ENCODE measurements at places on chromosomes 5 and 9. TPM values are rescaled to one million over a fixed set of nuclear protein-coding genes. Genes with fewer than 3 reads are reported as not detected.

DNA sequence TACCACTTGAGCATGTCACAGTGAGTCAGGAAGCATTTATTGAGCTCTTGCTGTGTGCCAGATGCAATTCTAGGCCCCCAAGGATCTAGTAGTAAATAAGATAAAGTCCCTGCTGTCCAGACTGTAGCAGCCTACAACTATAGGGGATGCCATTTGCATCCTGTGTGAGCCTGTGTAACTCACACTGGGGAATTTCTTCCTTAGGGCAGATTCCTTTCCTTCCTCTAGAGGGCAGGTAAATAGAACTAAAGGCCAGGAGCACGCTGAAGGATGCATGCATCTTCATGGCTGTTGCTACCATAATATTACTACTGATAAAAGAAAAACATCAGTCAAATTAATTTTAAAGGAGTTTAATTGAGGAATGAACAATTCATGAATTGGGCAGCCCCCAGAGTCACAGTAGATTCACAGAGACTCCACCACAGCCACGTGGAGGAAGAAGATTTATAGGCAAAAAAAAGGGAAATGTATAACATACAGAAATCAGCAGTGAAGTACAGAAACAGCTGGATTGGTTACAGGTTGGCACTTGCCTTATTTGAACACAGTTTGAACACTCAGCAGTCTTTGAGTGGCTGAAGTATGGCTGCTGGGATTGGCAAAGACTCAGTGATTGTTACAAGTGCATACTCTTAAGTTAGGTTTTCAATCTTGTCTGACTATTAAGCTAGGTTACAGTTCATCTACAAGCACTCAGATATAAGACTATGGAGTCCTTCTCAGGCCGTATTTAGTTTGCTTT, 98.9 kb downstream of the ACTL7B start:
- H3K27me3 ChIP-seq = no peaks in the 10 kb centered on the region
- H3K4me3 ChIP-seq = no peak overlapping the region
- DNase-seq = no peak
- H3K4me1 ChIP-seq = no peaks in the 10 kb centered on the region

GRCh38 chr5:155150012-155150411, 136.5 kb downstream of the KIF4B start:
- DNase-seq = no peak
- H3K4me1 ChIP-seq = no peaks in the 10 kb centered on the region
- H3K27ac ChIP-seq = no peak overlapping the region
- H3K36me3 ChIP-seq = no peaks in the 10 kb centered on the region

DNA sequence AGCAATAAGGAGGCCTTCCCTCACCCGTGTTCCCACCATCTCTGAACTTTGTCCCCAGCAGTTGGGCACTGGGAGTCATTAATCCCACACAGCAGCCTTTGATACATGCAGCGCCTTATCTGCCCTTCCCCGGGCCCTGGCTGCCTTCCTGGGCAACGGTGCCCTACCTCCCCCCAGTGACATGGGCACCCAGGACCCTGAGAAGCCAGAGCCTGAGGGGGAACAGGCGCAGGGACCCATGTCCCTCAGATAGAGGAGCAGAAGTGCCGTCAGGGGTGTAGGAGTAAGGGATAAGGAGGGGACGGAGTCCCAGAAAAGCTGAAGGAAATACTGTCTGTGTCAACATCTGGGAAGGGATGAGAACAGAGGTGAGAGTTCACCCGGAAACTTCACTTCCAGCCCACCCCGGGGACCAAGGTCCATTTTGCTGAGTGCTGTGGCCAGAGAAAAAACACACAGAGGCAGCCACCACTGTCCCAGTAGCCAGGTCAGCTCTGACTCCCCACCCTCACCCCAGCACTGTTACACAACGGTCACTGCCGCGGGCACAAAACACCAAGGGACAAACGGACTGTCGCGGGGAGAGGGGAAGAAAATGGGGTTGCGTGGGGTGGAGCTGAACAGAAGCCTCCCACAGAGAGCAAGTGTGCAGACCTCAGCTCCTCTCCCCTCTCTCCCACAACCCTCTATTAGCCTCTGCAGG, 3.8 kb downstream of the PCDH1 start:
- H3K4me1 ChIP-seq = peaks cover 67% of the 10 kb centered on the region
- peak overlapping the region; percentile 99 for H3K4me3 ChIP-seq
- H3K36me3 ChIP-seq = peaks cover 19% of the 10 kb centered on the region
- no peaks in the 10 kb centered on the region for H3K27me3 ChIP-seq
- DNase-seq = no peak

- DNase-seq = no peak
- H3K27ac ChIP-seq = no peak overlapping the region
- no peaks in the 10 kb centered on the region for H3K4me1 ChIP-seq
- H3K27me3 ChIP-seq = no peaks in the 10 kb centered on the region
- no peaks in the 10 kb centered on the region for H3K36me3 ChIP-seq
Observed at GRCh38 chr5:89668821-89669220, 740.7 kb downstream of the CETN3 start.

SHOC1 gene
- total RNA-seq = not detected

OR1L4 gene
- not detected for total RNA-seq

ZFP37 gene
- 0.90 TPM for total RNA-seq

PCDHB5 gene
- not detected for total RNA-seq

INSL4 gene
- not detected for total RNA-seq

GRCh38 chr5:136062366-136063274, 33.8 kb downstream of the TGFBI start:
- peak; percentile 51 for DNase-seq
- H3K4me3 ChIP-seq = no peak overlapping the region
- no peaks in the 10 kb centered on the region for H3K27me3 ChIP-seq
- peaks cover 14% of the 10 kb centered on the region for H3K36me3 ChIP-seq

GRCh38 chr9:114680259-114681001, 1.6 kb downstream of the TEX48 start:
- no peaks in the 10 kb centered on the region for H3K36me3 ChIP-seq
- DNase-seq = no peak
- no peak overlapping the region for H3K27ac ChIP-seq
- peaks cover 24% of the 10 kb centered on the region for H3K4me1 ChIP-seq

PALM2AKAP2 gene
- 2.1 TPM for total RNA-seq

GRCh38 chr5:79416499-79416898, 97.4 kb downstream of the HOMER1 start:
- H3K27me3 ChIP-seq = no peaks in the 10 kb centered on the region
- no peaks in the 10 kb centered on the region for H3K4me1 ChIP-seq
- H3K27ac ChIP-seq = no peak overlapping the region
- H3K36me3 ChIP-seq = 0 out of 2 replicates have a peak, but pooled peaks cover 6% of the 10 kb centered on the region
- no peak for DNase-seq

DNA sequence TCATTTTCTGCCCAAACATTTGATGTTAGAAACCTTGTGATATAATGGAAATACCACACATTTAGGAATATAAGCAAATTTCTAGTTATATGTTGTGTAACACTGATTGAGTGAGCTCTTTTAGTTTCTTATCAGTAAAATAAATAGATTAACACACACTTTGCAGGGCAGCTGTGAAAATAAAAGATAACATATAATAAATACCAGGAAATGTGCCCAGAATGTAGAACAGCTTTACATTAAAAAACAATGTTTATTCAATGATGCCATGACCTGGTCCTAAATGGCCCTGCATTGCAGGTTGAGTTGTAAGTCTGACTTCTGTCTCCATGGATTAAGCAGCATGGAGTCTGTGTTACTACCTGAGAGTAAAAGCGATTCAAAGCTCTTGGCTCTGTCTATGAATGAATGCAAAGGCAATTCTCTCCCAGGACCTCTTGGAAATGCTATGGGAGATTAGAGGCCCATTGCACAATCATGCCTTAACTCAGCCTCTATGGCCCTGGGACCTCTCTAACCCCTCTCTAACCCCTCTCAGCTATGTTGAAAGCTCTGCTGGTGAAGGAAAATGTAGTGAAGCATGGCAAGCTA, 296.0 kb upstream of the ACTBL2 start:
- peaks cover 19% of the 10 kb centered on the region for H3K4me1 ChIP-seq
- peak; percentile 39 for DNase-seq
- H3K27ac ChIP-seq = peak overlapping the region; percentile 55
- no peaks in the 10 kb centered on the region for H3K27me3 ChIP-seq

DNA sequence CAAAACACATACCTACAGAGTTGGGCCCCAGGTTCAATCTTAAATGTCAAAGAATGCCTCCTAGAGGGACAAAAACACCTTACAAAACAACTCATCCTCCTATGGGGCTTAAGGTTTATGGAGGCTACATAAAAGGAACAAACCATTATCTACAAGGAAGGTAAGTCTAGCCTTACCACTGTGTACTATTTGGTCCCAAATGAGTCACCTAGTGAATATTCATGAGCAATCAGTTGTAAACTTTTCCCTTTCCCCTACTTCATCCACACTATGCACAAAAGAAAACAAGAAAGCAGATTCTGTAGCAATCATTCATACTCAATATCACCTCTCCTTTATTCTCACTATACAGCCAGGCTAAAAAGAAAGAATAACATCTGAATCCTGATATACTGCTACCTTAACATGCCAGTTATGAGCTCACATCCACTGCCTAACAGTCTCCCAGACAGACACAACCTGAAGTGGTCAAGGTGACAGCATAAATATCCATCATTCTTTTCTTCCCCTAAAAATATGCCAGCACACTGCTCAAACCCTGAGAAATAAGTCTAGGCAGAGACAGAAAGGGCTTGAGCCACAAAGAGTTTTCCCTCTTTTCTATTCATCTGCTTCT, 6.2 kb downstream of the OXCT1 start:
- H3K27ac ChIP-seq = no peak overlapping the region
- peaks cover 1% of the 10 kb centered on the region for H3K27me3 ChIP-seq
- peaks cover 7% of the 10 kb centered on the region for H3K4me1 ChIP-seq
- H3K4me3 ChIP-seq = no peak overlapping the region
- no peaks in the 10 kb centered on the region for H3K36me3 ChIP-seq

GRCh38 chr9:76116913-76117312, 226.4 kb downstream of the PCSK5 start:
- H3K36me3 ChIP-seq = 0 out of 2 replicates have a peak, but pooled peaks cover 3% of the 10 kb centered on the region
- H3K4me1 ChIP-seq = 0 out of 2 replicates have a peak, but pooled peaks cover 7% of the 10 kb centered on the region
- no peak for DNase-seq
- H3K27ac ChIP-seq = no peak overlapping the region
- no peak overlapping the region for H3K4me3 ChIP-seq

DNA sequence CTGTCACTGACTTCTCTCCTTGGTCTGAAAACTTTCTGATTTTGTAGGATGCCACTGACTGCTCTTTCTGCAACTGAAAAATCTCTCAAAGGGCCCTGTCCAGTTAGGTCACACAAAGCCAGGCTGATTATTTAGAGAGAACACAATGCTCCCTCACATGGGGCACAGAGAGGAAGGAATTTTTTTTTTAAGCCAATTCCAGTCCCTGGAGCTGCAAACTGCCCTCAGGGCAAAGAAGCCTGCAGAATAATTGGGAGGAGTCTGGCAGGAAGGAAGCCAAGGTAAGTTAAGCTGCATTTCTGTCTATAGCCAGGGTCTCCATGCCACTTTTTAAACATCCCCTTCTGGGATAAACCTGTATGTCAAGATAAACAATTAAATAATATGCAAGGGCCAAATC, 305.5 kb downstream of the ZSWIM6 start:
- no peak overlapping the region for H3K27ac ChIP-seq
- H3K36me3 ChIP-seq = no peaks in the 10 kb centered on the region
- peaks cover 28% of the 10 kb centered on the region for H3K27me3 ChIP-seq

- H3K4me3 ChIP-seq = no peak overlapping the region
- H3K4me1 ChIP-seq = no peaks in the 10 kb centered on the region
- H3K27me3 ChIP-seq = no peaks in the 10 kb centered on the region
- no peaks in the 10 kb centered on the region for H3K36me3 ChIP-seq
Observed at GRCh38 chr5:157518963-157519362, 56.6 kb downstream of the ADAM19 start.
